ENCODE measurements at places on chromosomes 1 and 21. TPM values are rescaled to one million over a fixed set of nuclear protein-coding genes. Genes with fewer than 3 reads are reported as not detected.
A peak's percentile ranks its signal among the peaks of the same experiment; 100 is the strongest.

Gene S100B
- polyA plus RNA-seq, result 13.7 TPM

Gene ALPL
- polyA plus RNA-seq, result 10.5 TPM

Gene TRAF3IP3
- 2.6 TPM for polyA plus RNA-seq

Gene KCNE2
- polyA plus RNA-seq, result 294 TPM

Gene CYP4A11
- 0.68 TPM for polyA plus RNA-seq

Gene INSRR
- 0.75 TPM for polyA plus RNA-seq

DNA sequence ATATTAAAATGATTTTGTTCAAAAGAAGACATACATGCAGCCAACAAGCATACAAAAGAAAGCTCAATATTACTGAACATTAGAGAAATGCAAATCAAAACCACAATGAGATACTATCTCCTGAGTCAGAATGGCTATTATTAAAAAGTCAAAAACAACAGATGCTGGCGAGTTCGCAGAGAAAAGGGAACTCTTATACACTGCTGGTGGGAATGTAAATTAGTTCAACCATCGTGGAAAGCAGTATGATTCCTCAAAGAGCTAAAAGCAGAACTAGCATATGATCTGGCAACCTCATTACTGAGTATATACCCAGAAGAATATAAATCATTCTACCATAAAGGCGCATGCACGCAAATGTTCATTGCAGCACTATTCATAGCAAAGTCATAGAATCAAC is 126.0 kb upstream of the HMCN1 start:
- no peaks in the 10 kb centered on the region for H3K4me1 ChIP-seq
- H3K27me3 ChIP-seq, result no peaks in the 10 kb centered on the region
- DNase-seq, result no peak
- H3K36me3 ChIP-seq, result no peaks in the 10 kb centered on the region
- H3K4me3 ChIP-seq, result no peak overlapping the region

DNA sequence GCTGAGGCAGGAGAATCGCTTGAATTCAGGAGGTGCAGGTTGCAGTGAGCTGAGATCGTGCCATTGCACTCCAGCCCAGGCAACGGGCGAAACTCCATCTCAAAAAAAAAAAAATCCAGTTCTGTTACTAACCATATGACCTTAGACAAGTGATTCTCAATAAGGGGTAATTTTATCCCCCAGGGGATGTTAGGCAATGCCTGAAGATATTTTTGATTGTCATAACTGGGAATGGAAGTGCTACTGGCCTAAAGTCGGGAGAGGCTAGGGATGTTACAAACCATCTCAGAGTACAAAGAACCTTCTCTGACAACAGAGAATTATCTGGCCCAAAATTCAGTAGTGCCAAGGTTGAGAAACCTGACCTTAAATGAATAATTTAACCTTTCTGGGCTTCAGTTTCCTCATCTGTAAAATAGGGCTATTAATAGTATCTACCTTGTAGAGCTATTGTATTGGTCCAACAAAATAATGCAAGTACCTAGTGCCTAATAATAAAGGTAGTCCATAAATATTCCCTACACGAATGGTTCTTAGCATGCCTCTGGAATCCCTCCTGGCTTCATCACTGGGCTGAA is 5.8 kb upstream of the LMNA start:
- no peak overlapping the region for H3K4me3 ChIP-seq
- peaks cover 38% of the 10 kb centered on the region for H3K4me1 ChIP-seq
- no peak for DNase-seq
- H3K27me3 ChIP-seq, result no peaks in the 10 kb centered on the region
- H3K36me3 ChIP-seq, result no peaks in the 10 kb centered on the region
- H3K27ac ChIP-seq, result peak overlapping the region; percentile 93

DNA sequence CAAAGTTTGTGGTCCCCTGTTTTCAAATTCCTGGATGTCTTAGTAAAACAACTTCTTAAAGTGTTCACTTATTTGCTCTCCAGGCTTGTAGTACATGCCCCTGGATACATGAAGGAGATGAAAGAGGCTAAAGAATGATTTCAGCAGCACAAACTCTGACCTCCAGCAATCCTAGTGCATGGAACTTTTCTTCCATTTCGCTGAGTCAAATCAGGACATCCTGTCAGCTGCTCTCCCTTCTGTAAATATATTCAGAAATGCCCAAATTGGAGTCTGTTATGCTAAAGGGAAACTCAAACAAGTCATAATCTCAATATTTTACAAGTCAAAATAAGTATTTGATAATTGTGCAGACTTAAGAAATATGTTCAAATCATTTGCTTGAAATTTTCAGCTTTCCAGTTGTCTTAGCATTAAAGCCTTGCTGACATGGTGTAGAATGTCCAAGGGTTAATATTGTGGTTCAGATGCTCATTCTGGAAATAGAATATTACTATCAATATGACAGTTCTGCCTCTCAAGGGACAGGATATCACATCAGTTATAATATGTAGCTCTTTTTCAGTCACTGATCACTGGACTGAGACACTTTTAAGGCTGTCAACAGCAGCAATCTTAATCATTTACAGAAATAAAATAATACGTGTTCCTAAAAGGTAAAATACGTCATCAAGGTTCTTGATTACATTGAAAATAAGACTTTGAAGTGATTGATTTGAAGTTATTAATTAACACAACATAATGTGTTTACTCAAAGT is 1157.3 kb downstream of the PLA2G4A start:
- no peak for DNase-seq
- H3K4me1 ChIP-seq, result no peaks in the 10 kb centered on the region
- no peaks in the 10 kb centered on the region for H3K36me3 ChIP-seq
- H3K27me3 ChIP-seq, result no peaks in the 10 kb centered on the region
- no peak overlapping the region for H3K27ac ChIP-seq

DNA sequence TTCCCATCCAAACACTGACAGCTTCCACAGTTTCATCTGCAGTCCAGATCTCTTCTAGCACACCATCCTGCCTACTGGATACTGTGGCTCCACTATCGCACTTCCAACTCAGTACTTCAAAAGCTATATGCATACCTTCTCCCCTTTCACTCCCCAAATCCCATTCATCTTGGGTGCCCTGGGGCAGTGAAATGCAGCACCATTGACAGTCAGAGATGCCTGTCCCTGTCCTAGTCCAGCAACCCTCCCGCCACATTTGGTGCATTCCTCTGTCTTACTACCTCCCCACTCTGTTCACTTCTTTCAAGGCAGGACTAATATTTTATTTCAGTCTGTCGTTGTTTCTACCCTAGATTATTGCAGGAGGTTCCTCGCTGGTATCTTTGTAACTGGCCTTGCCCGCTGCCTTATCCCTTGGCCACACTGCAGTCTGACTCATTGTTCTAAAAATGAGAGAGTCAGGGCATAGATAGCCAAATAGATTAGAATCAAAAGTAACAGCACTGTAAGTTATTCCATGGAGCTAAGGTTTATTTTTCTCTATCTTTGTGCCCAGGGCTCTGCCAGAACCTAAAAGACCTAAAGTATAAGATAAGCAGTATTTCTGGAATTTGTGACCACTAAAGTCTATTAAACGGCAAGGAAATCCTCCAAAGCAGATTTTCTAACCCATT is 96.7 kb downstream of the ESRRG start:
- no peaks in the 10 kb centered on the region for H3K36me3 ChIP-seq
- no peaks in the 10 kb centered on the region for H3K27me3 ChIP-seq
- no peak for DNase-seq
- H3K27ac ChIP-seq, result no peak overlapping the region
- H3K4me3 ChIP-seq, result no peak overlapping the region

- no peaks in the 10 kb centered on the region for H3K36me3 ChIP-seq
- peaks cover 100% of the 10 kb centered on the region for H3K27me3 ChIP-seq
- peak overlapping the region; percentile 37 for H3K27ac ChIP-seq
- DNase-seq, result no peak
Measured at GRCh38 chr21:36704281-36704957, 5.5 kb downstream of the SIM2 start.

DNA sequence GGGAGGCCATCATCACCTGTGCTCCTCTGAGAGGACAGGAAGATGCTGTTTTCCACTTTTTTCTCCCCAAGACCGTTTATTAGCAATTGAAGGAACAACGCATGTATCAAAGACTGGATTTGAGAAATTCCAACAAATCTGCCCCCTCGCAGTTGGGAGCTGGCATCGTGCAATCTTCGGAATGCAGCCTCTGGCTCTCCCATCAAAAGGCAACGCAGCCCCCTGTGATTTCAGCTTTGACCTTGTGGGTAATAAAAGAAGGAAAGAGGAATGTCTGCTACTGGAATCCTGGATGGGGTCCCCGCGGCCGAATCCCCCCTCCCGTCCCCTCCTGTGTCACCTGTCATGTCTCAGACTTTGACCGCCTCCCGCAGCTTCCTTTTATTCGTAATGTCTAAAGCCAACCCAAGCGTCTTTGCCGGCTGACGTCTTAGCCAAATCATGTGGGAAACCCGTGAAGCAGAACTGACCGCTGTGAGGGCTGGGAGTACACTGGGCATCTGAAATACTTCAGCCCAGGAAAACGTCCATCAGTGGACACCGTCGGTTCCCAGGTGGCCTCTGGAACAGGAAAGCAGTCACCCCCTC is 101.5 kb downstream of the WDR4 start:
- no peak overlapping the region for H3K4me3 ChIP-seq
- H3K27me3 ChIP-seq, result peaks cover 50% of the 10 kb centered on the region
- peaks cover 11% of the 10 kb centered on the region for H3K36me3 ChIP-seq
- no peak for DNase-seq

DNA sequence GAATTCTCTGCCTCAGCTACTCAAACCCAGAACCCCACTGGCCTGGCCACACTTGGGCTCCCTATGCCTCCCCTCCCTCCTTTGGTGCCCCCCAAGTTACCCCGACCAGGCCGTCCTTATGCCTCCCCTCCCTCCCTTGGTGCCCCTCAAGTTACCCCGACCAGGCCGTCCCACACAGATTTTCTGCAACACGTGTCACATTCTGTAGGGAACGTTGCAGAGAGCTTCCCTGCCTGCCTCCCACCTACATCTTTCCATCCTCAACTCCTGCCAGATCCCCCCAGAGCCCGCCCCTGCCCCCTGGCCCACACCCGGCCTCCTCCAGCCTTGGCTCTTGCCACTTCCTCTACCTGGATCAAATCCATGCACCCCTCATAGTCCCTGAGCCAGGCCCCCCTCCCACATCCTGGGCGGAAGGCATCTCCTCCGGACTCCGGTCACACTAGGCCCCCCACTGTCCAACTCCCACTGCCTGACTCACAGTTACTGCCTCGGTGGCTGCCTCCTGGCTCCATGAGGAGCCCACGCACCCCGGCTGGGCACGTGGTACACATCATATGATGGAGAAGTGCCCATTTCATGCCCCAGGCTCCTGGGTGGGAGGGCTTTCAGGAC is 41.2 kb downstream of the KCNAB2 start:
- H3K4me3 ChIP-seq, result no peak overlapping the region
- H3K27me3 ChIP-seq, result no peaks in the 10 kb centered on the region
- no peak overlapping the region for H3K27ac ChIP-seq
- peaks cover 24% of the 10 kb centered on the region for H3K4me1 ChIP-seq
- DNase-seq, result no peak

DNA sequence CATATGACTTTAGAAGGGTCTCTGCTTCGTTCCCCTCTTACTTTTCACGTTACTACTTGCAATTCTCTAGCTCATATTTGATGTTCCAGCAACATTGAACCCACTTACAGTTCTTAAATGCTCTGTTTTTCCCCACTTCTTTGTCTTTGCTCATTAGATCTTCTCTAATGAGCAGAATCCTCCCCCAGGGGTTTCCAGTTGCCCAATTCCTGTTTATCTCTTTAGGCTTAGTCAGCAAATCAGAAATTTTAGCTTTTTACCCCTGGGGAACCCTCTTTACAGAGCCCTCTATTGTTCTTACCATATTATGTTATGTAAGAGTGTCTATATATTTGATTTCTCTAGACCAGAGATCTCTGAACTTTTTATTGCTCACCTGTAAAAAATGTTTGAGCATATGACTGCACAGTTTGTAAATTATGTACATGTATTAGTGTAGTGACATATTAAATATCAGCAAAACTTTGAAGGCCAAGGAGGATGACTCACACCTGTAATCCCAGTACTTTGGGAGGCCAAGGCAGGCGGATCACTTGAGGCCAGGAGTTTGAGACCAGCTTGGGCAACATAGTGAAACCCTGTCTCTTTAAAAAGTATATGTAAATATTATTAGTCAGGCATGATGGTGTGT is 71.4 kb downstream of the FNBP1L start:
- no peaks in the 10 kb centered on the region for H3K4me1 ChIP-seq
- no peak for DNase-seq
- no peak overlapping the region for H3K27ac ChIP-seq

- no peak overlapping the region for H3K4me3 ChIP-seq
- no peak overlapping the region for H3K27ac ChIP-seq
- H3K4me1 ChIP-seq, result no peaks in the 10 kb centered on the region
- DNase-seq, result no peak
Measured at GRCh38 chr1:30329263-30329753, 394.1 kb downstream of the MATN1 start.

- H3K36me3 ChIP-seq, result no peaks in the 10 kb centered on the region
- no peak overlapping the region for H3K27ac ChIP-seq
- H3K4me1 ChIP-seq, result peaks cover 15% of the 10 kb centered on the region
- no peak overlapping the region for H3K4me3 ChIP-seq
- H3K27me3 ChIP-seq, result no peaks in the 10 kb centered on the region
Measured at GRCh38 chr1:236083650-236084385, 18.9 kb upstream of the NID1 start.

DNA sequence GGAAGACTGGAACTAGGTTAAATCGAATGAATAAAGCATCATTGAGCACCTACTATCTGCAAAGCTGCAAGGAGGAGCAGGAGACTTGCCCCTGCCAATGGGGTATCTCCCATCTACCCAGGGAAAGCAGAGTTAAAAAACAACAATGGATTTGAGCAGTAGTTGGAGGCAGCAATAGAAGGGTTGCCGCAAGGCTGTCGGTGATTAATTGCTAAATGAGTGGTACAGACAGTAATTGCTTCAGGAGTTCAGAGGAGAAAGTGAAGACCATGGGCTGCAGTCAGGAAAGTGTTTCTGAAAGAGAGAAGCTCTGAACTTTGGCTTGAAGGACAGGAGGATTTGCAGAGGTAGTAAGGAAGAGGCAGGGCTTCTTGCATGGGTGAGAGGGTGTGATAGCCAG is 152.9 kb downstream of the ACTL8 start:
- DNase-seq, result no peak
- H3K36me3 ChIP-seq, result no peaks in the 10 kb centered on the region
- H3K4me3 ChIP-seq, result no peak overlapping the region
- no peaks in the 10 kb centered on the region for H3K4me1 ChIP-seq
- no peak overlapping the region for H3K27ac ChIP-seq
- H3K27me3 ChIP-seq, result no peaks in the 10 kb centered on the region

DNA sequence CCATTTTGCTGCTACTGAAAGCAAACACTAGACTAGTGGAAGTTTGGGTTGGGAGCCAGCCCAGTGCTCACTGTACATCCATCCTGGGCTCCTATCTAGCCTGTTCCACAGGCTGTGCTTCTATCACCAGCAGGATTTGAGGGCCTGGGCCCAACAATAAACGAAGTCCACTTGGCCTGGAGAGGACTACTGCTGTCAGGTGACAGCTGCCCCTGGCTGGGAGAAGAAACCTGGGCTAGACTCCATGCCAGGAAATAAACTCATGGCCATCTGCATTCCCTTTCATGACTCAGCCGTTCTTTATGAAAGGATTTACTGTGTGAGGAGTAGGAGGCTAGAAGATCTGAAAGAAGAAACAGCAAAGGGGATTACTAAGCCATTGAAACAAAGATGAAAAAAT is 35.5 kb downstream of the COLGALT2 start:
- no peaks in the 10 kb centered on the region for H3K4me1 ChIP-seq
- H3K4me3 ChIP-seq, result no peak overlapping the region
- H3K27me3 ChIP-seq, result no peaks in the 10 kb centered on the region

GRCh38 chr1:172551279-172551678 is 18.3 kb downstream of the SUCO start:
- no peaks in the 10 kb centered on the region for H3K4me1 ChIP-seq
- DNase-seq, result no peak
- H3K4me3 ChIP-seq, result no peak overlapping the region
- no peaks in the 10 kb centered on the region for H3K27me3 ChIP-seq

GRCh38 chr1:42914092-42914627 is 44.5 kb downstream of the SLC2A1 start:
- H3K27ac ChIP-seq, result no peak overlapping the region
- DNase-seq, result no peak
- H3K4me1 ChIP-seq, result no peaks in the 10 kb centered on the region
- no peak overlapping the region for H3K4me3 ChIP-seq
- H3K27me3 ChIP-seq, result no peaks in the 10 kb centered on the region

Measured in stomach (tissue), 19 donors.